Activated B cell treated with CpG ODN at 0.5 μM for 24 hours (primary cell): ENCODE measurements at places on chromosomes 16 and 17. TPM values are rescaled to one million over a fixed set of nuclear protein-coding genes. Genes with fewer than 3 reads are reported as not detected.
A peak's percentile ranks its signal among the peaks of the same experiment; 100 is the strongest.

DNA sequence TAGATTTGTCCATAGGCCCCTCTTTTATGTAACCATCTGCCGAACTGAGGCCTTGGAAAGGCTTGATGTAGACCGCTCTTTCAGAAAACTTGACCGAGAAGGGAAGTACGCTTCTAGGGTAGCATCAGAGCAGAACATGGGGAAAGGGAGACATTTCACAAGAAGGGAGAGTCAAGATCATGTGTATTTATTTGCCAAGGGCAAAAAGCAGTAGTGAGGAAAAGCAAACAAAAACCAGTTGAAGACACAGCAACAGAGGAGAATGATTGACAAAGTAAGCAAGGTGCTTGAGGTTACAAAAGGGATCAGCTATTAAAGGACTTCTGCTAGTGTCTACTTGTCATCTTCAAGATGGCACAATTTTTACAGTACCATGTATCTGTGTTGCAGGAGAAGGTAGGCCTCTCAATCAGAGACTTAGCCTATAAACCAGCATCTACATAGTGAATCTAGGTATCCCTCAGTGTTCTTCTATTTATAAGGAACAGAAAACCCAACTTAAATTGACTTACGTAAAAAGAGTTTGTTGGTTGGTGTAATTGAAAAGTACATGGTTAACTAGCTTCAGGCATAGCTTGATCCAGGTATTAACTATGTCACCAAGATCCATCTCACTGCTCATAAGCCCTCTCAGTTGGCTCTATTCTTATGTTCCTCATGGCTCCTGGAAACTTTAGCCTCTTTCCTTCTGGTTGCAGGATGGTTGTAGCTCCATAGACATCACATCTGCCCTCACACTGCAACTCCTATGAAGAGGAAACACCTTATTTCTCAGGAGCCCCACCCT lies 288.4 kb downstream of the IRX3 start:
- no peaks in the 10 kb centered on the region for H3K4me1 ChIP-seq
- H3K27me3 ChIP-seq, result no peaks in the 10 kb centered on the region
- no peak for DNase-seq
- no peak overlapping the region for H3K27ac ChIP-seq
- peaks cover 18% of the 10 kb centered on the region for H3K36me3 ChIP-seq

GRCh38 chr16:68147444-68147843 lies 62.3 kb downstream of the NFATC3 start:
- H3K27ac ChIP-seq, result no peak overlapping the region
- H3K36me3 ChIP-seq, result peaks cover 35% of the 10 kb centered on the region
- no peaks in the 10 kb centered on the region for H3K27me3 ChIP-seq
- no peak for DNase-seq

DNA sequence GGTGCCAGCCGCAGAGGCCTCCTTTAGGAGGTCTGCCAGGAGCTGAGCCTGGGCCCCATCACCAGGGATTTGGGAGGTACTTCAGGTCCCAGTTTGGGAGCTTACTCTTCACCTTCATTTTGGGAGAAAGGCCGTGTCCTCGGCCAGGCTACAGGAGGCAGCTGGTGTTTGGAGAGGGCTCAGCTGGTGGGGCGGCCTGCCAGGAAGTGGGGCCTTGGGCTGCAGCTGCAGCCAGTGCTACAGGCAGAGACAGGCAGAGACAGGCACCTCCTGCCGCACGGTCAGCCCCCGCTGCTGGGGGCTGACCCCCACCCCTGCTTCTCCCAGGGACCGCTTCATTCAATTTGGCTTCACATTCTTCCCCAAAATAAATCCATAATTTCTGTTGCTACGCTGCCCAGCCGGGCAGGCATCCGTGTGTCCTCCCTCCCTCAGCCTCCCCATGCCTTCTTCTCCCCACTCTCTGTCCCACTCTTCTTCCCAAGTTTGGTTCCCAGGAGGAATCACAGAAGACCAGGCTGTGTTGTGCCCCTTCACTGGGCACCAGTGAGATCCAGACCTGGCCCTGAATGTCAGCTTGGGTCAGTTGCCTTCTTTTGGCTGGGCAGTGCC lies 6.1 kb downstream of the TMEM235 start:
- no peaks in the 10 kb centered on the region for H3K36me3 ChIP-seq
- H3K4me3 ChIP-seq, result no peak overlapping the region
- H3K27ac ChIP-seq, result no peak overlapping the region
- no peak for DNase-seq
- H3K4me1 ChIP-seq, result peaks cover 30% of the 10 kb centered on the region

DNA sequence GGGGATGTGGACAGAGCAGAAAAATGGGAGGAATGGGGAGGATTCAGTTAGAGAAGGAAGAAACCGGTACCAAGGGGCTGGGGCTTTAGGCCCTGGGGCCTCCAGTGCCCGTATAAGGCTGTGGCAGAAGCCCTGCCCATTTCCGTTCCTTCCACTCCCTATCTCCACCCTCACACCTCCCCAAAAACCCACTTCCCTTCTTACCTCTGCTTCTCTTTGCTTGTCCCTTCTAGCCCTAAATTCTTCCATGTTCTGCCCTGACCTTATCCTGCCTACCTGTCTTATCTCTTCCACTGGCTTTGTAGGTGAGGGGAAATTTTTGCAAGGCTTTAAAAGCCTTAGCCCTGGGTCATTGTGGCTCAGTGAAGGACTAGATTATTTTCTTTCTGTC lies 4.1 kb downstream of the RNF167 start:
- peaks cover 73% of the 10 kb centered on the region for H3K36me3 ChIP-seq
- peaks cover 2% of the 10 kb centered on the region for H3K27me3 ChIP-seq
- peaks cover 75% of the 10 kb centered on the region for H3K4me1 ChIP-seq
- H3K4me3 ChIP-seq, result peak overlapping the region; percentile 85

GRCh38 chr17:68291836-68292688 lies 767 bp downstream of the ARSG start:
- peaks cover 3% of the 10 kb centered on the region for H3K36me3 ChIP-seq
- H3K4me3 ChIP-seq, result peak overlapping the region; percentile 84
- no peaks in the 10 kb centered on the region for H3K27me3 ChIP-seq
- peaks cover 45% of the 10 kb centered on the region for H3K4me1 ChIP-seq

DNA sequence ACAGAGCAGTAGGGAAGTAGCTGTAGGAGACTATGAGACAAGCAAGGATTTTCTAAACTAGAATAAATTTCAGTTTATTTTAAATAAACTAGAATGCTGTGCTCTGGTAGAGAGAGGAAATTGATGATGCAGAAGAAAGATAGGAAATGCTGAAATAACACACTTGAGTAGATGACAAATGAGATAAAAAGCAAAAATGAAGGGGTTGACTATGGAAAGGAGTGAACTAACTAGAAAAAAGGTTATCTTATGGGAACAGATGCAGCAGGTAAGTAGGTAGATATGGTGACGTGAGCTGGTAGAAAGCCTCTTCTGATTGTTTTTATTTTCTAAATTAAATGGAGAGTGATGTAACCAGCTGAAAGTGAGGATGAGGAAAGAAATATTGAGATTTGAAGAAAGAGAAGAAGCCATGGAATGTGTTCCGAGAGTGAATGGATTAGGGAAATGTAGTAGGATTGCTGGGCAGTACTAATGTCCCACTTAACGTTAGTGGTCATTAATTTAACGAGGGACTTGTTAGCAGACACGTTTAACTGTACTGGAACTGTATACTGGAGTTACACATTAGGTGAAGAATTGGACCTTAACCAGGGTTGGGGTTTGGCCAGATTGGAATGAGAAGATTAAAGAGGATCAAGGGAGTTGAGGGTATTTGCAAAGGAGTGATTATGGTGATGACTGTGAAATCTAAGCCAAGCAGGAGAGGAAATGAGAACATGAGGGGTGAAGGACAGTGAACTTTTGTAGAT lies 196.5 kb downstream of the TANC2 start:
- H3K4me3 ChIP-seq, result no peak overlapping the region
- H3K27me3 ChIP-seq, result peaks cover 4% of the 10 kb centered on the region
- no peak for DNase-seq
- no peaks in the 10 kb centered on the region for H3K4me1 ChIP-seq
- no peak overlapping the region for H3K27ac ChIP-seq

CALB2 gene
- total RNA-seq, result not detected in 2 replicates

AOC3 gene
- 0.64 and 1.4 TPM in 2 replicates for total RNA-seq

WDR90 gene
- total RNA-seq, result 24.8 and 33.7 TPM in 2 replicates

PRAC2 gene
- not detected in 2 replicates for total RNA-seq

CFAP52 gene
- not detected in 2 replicates for total RNA-seq

RAB37 gene
- 11.0 and 11.1 TPM in 2 replicates for total RNA-seq
